ENCODE measurements at places on chromosomes 12 and 14. TPM values are rescaled to one million over a fixed set of nuclear protein-coding genes. Genes with fewer than 3 reads are reported as not detected.

PLA2G1B gene
- total RNA-seq = not detected

HOXC6 gene
- 2.2 TPM for total RNA-seq

RFLNA gene
- total RNA-seq = 56.4 TPM

SMIM41 gene
- total RNA-seq = not detected

- H3K36me3 ChIP-seq = peaks cover 38% of the 10 kb centered on the region
- no peaks in the 10 kb centered on the region for H3K4me1 ChIP-seq
- DNase-seq = no peak
Observed at GRCh38 chr12:1643905-1644533, 15.0 kb downstream of the WNT5B start.

GRCh38 chr14:51652168-51653078 lies 713 bp downstream of the FRMD6 start:
- H3K27me3 ChIP-seq = no peaks in the 10 kb centered on the region
- H3K4me3 ChIP-seq = peak overlapping the region; percentile 99
- no peak for DNase-seq
- H3K36me3 ChIP-seq = no peaks in the 10 kb centered on the region
- no peaks in the 10 kb centered on the region for H3K4me1 ChIP-seq
- peak overlapping the region; percentile 99 for H3K27ac ChIP-seq

GRCh38 chr14:44981198-44981597 lies 19.2 kb downstream of the TOGARAM1 start:
- H3K27ac ChIP-seq = no peak overlapping the region
- no peak for DNase-seq
- H3K36me3 ChIP-seq = 0 out of 2 replicates have a peak, but pooled peaks cover 3% of the 10 kb centered on the region
- H3K27me3 ChIP-seq = no peaks in the 10 kb centered on the region

- H3K27me3 ChIP-seq = no peaks in the 10 kb centered on the region
- no peak overlapping the region for H3K4me3 ChIP-seq
- no peak overlapping the region for H3K27ac ChIP-seq
Observed at GRCh38 chr12:80776706-80777105, 60.0 kb downstream of the MYF5 start.

GRCh38 chr14:53032838-53033390 lies 82.1 kb upstream of the FERMT2 start:
- DNase-seq = no peak
- no peaks in the 10 kb centered on the region for H3K27me3 ChIP-seq
- no peak overlapping the region for H3K27ac ChIP-seq
- H3K4me3 ChIP-seq = no peak overlapping the region

DNA sequence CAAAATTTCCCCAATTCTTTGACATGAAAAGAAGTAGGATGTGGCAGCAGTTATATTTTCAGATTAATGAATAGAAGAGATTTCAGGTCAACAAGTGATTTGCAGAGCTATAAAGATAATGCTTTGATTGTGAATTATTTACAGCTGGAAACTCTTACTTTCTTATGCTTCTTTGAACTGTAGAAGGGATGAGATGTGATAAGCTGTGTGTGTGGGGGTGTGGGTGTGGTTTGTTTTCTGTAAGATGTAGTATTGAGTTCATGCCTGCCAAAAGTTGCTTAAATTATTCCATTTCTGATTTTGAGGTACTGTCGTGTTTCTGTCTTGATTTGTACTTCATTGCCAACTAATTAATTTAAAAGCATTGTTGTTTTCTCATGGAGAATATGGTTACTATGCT lies 22.7 kb downstream of the AEBP2 start:
- H3K27me3 ChIP-seq = no peaks in the 10 kb centered on the region
- DNase-seq = no peak
- H3K4me1 ChIP-seq = no peaks in the 10 kb centered on the region
- H3K4me3 ChIP-seq = no peak overlapping the region
